ENCODE measurements at places on chromosomes 13 and 19. TPM values are rescaled to one million over a fixed set of nuclear protein-coding genes. Genes with fewer than 3 reads are reported as not detected.

GRCh38 chr19:12656899-12657571 lies 9.5 kb downstream of the MAN2B1 start:
- DNase-seq = no peak
- no peaks in the 10 kb centered on the region for H3K36me3 ChIP-seq
- no peaks in the 10 kb centered on the region for H3K27me3 ChIP-seq

Gene IL12RB1
- 0.53 TPM for total RNA-seq

- H3K4me1 ChIP-seq = no peaks in the 10 kb centered on the region
- peak overlapping the region; percentile 45 for H3K4me3 ChIP-seq
- H3K27ac ChIP-seq = peak overlapping the region; percentile 53
- H3K36me3 ChIP-seq = no peaks in the 10 kb centered on the region
These were observed 47.6 kb downstream of the PTPRS start for GRCh38 chr19:5292822-5293611.

DNA sequence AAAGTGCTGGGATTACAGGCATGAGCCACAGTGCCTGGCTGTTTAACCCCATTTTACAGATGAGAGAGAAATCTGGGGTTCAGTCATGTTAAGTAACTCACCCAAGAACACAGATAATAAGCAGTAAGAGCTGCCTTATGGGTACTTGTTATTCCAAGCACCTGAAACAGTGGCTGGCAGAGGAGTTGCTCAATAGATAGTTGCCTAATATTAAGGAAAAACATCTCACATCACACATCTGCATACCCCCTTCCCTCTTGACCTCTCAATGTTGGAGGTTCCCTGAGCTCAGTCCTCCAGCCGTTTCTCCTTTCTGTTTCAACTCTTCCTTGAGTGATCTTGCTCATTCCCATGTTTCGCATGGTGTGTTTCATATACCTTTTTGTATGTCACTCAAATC lies 401.9 kb downstream of the KLF12 start:
- DNase-seq = no peak
- H3K27ac ChIP-seq = no peak overlapping the region
- H3K4me1 ChIP-seq = no peaks in the 10 kb centered on the region
- no peak overlapping the region for H3K4me3 ChIP-seq
- no peaks in the 10 kb centered on the region for H3K36me3 ChIP-seq
- H3K27me3 ChIP-seq = no peaks in the 10 kb centered on the region

DNA sequence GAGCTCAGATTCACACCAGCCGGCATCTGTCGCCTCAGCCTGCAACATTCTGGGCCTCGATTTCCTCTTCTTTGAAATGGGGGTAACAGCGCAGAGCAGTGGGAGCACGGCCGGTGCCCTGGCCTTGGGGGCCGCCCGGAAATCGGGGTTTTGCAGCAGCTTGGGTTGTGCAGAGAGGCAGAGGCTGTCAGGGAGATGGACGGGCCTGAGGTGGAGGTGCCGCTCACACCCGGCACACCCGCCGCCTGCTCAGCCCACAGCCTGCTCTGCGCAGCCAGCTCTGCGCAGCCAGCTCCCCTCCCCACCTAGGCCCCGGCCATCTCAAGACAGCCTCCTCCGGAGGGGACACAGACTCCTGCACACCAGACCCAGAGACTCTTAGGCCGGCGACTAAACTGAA lies 10.6 kb downstream of the KLF2 start:
- no peaks in the 10 kb centered on the region for H3K27me3 ChIP-seq
- H3K4me1 ChIP-seq = no peaks in the 10 kb centered on the region
- DNase-seq = no peak
- H3K27ac ChIP-seq = no peak overlapping the region
- H3K4me3 ChIP-seq = no peak overlapping the region
- no peaks in the 10 kb centered on the region for H3K36me3 ChIP-seq

DNA sequence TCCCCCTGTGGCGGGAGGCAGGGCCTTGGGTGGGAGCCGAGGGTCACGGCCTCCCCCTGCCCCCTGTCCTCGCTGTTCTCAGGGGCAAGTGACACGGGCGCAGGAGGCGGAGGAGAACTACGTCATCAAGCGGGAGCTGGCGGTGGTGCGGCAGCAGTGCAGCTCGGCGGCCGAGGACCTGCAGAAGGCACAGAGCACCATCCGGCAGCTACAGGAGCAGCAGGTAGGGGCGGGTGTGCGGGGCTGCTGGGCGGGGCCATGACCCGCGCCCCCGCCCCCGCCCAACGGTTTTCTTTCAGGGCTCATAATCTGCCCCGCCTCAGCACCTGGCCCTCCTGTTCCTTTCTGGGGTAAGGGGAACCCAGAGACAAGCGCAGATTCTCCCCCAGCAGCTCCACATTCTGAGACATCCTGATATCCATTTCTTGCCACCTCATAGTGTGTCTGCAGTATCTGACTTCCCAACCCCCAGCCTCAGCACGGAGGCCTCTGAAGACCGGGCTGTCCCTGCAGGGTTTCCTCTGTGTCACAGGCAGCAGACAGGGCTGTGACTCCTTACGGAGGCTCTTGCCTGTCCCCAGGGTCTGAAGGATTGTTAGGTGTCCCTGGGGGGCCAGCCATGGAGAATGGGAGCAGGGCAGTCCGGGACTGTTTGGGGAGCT lies 15.9 kb downstream of the PRR36 start:
- no peak for DNase-seq
- H3K27ac ChIP-seq = no peak overlapping the region
- no peaks in the 10 kb centered on the region for H3K36me3 ChIP-seq
- H3K27me3 ChIP-seq = peaks cover 14% of the 10 kb centered on the region
- H3K4me3 ChIP-seq = no peak overlapping the region
- H3K4me1 ChIP-seq = peaks cover 13% of the 10 kb centered on the region

DNA sequence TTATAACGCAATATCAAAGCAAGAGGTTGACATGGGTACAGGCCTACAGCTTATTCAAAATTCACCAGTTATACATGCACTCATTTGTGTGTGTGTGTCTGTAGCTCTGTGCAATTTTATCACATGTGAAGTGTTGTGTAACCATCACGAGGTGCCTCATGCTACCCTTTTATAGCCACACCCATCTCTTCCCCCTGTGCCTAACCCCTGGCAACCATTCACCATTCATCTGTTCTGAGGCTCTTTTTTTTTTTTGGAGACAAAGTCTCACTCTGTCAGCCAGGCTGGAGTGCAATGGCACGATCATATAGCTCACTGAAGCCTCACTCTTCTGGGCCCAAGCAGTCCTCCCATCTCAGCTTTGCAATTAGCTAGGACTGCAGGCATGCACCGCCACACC lies 78.4 kb downstream of the DPF1 start:
- H3K27ac ChIP-seq = no peak overlapping the region
- H3K36me3 ChIP-seq = no peaks in the 10 kb centered on the region
- H3K4me1 ChIP-seq = no peaks in the 10 kb centered on the region
- no peaks in the 10 kb centered on the region for H3K27me3 ChIP-seq
- no peak overlapping the region for H3K4me3 ChIP-seq

Gene TPTE2
- not detected for total RNA-seq

GRCh38 chr19:29587518-29587986 lies 18.5 kb upstream of the POP4 start:
- no peak for DNase-seq
- H3K27ac ChIP-seq = no peak overlapping the region

Gene CYP2A6
- total RNA-seq = not detected

Gene SOX1
- total RNA-seq = not detected

GRCh38 chr19:29676586-29676985 lies 11.3 kb downstream of the PLEKHF1 start:
- no peaks in the 10 kb centered on the region for H3K36me3 ChIP-seq
- no peak for DNase-seq
- H3K27me3 ChIP-seq = no peaks in the 10 kb centered on the region
- no peak overlapping the region for H3K4me3 ChIP-seq
- no peak overlapping the region for H3K27ac ChIP-seq
- H3K4me1 ChIP-seq = no peaks in the 10 kb centered on the region

- no peak overlapping the region for H3K4me3 ChIP-seq
- no peaks in the 10 kb centered on the region for H3K4me1 ChIP-seq
- H3K27ac ChIP-seq = no peak overlapping the region
- peaks cover 46% of the 10 kb centered on the region for H3K27me3 ChIP-seq
These were observed 34.5 kb downstream of the SOX1 start for GRCh38 chr13:112101360-112101930.

- no peak overlapping the region for H3K27ac ChIP-seq
- no peaks in the 10 kb centered on the region for H3K4me1 ChIP-seq
- no peak overlapping the region for H3K4me3 ChIP-seq
- H3K36me3 ChIP-seq = no peaks in the 10 kb centered on the region
- no peaks in the 10 kb centered on the region for H3K27me3 ChIP-seq
These were observed 27.7 kb upstream of the MBNL2 start for GRCh38 chr13:97194479-97194878.

DNA sequence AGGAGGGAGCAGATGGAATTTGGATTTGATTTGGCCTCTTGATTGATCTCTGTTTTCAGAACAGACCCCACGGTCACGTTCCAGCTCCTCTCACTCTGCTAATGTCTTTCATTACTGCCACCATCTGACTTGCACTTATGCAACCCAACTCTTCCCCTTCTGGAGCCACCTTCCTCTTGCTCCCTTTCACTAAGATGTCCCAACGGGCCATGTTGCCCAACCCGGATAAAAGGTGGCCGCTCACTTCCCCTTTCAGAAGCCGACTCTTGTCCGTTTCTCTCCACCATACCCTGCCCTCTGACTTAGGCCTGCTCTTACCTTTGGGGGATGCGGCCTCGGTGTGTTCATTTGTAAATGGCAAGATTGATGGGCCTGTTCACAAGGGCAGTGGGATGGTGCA lies 27.4 kb upstream of the CYP4F8 start:
- no peaks in the 10 kb centered on the region for H3K4me1 ChIP-seq
- no peaks in the 10 kb centered on the region for H3K27me3 ChIP-seq
- H3K27ac ChIP-seq = no peak overlapping the region
- H3K36me3 ChIP-seq = no peaks in the 10 kb centered on the region

DNA sequence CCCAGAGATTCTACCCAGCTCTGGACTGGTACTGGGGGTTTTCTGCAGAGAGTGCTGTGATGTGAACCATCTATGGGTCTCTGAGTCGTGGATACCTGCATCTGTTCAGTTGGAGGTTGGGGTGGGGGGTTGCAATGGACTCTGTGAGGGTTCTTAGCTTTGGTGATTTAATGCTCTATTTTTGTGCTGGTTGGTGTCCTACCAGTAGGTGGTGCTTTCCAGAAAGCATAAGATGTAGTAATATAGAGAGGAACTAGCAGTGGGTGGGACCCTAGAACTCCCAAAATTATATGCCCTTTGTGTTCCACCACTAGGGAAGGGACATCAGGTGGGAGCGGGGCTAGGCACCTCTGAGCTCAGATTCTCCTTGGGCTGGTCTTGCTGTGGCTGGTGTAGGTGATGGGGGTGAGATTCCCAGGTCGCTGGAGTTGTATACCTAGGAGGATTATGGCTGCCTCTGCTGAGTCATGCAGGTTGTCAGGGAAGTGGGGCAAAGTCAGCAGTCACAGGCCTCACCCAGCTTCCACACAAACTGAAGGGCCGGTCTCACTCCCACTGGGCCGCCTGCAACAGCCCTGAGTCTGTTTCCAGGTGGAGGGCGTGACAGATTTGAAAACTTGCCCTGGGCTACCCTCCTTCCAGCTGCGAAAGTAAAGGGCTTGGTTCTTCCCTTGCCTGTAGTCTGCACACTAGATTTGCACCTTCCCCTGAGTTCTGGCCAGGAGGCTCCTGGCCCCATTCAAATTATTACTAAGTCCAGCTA lies 573.0 kb upstream of the SLITRK1 start:
- DNase-seq = no peak
- no peaks in the 10 kb centered on the region for H3K36me3 ChIP-seq
- H3K4me1 ChIP-seq = no peaks in the 10 kb centered on the region
- no peak overlapping the region for H3K4me3 ChIP-seq
- no peaks in the 10 kb centered on the region for H3K27me3 ChIP-seq
- H3K27ac ChIP-seq = no peak overlapping the region

GRCh38 chr13:76707360-76707759 lies 178.8 kb downstream of the KCTD12 start:
- H3K4me1 ChIP-seq = no peaks in the 10 kb centered on the region
- no peak for DNase-seq
- no peak overlapping the region for H3K4me3 ChIP-seq
- no peaks in the 10 kb centered on the region for H3K27me3 ChIP-seq
- H3K27ac ChIP-seq = no peak overlapping the region
- no peaks in the 10 kb centered on the region for H3K36me3 ChIP-seq

DNA sequence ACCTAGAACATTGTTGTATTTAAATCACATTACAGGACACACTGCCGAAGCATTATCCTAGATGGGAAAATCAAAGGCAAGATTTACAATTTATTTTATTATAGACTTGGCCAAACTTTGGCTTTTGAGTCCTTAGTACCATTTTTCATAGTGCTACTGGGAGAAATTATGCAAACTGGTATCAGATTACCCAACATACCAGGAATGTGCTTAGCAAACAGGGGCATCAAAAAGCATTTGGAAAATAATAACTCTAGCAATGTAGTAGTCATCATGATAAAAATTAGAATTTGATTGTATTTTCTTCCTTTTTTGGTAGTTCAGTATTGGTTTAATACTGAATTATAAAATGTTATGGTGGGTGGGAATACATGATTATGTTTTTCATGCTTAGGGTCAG lies 34.0 kb downstream of the GPC6 start:
- no peak overlapping the region for H3K4me3 ChIP-seq
- H3K27ac ChIP-seq = no peak overlapping the region
- no peaks in the 10 kb centered on the region for H3K4me1 ChIP-seq
- H3K27me3 ChIP-seq = no peaks in the 10 kb centered on the region
- H3K36me3 ChIP-seq = no peaks in the 10 kb centered on the region

- H3K27ac ChIP-seq = no peak overlapping the region
- no peaks in the 10 kb centered on the region for H3K27me3 ChIP-seq
- no peak overlapping the region for H3K4me3 ChIP-seq
- H3K36me3 ChIP-seq = no peaks in the 10 kb centered on the region
- H3K4me1 ChIP-seq = no peaks in the 10 kb centered on the region
- DNase-seq = no peak
These were observed 14.7 kb downstream of the ATP12A start for GRCh38 chr13:24694907-24695306.

Gene OR10H5
- total RNA-seq = not detected

Gene TEX29
- not detected for total RNA-seq

DNA sequence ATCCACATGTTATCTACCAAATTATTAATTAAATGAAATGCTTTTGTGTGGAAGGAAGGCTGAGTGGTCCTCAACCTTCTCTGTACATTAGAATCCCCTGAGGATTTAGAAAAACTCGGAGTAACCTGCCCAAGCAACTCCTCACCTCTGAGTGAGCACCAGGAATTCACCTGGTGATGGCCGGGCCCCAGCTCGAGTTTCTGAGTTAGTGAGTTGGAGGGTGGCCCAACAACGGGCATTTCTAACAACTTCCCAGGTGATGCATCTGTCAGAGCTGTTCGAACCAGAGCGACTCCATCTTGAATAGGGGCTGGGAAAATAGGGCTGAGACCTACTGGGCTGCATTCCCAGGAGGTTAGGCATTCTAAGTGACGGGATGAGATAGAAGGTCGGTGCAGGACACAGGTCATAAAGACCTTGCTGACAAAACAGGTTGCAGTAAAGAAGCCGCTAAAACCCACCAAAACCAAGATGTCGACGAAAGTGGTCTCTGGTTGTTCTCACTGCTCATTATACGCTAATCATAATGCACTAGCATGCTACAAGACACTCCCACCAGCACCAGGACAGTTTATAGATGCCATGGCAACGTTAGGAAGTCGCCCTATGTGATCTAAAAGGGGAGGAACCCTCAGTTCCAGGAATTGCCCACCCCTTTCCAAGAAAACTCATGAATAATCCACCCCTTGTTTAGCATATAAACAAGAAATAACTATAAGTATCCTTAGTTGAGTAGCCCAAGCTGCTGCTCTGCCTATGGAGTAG lies 44.2 kb upstream of the SHISA2 start:
- H3K27ac ChIP-seq = no peak overlapping the region
- DNase-seq = no peak
- H3K4me1 ChIP-seq = no peaks in the 10 kb centered on the region
- no peak overlapping the region for H3K4me3 ChIP-seq
- no peaks in the 10 kb centered on the region for H3K36me3 ChIP-seq
